ENCODE measurements at places on chromosomes 3 and 15.

DNA sequence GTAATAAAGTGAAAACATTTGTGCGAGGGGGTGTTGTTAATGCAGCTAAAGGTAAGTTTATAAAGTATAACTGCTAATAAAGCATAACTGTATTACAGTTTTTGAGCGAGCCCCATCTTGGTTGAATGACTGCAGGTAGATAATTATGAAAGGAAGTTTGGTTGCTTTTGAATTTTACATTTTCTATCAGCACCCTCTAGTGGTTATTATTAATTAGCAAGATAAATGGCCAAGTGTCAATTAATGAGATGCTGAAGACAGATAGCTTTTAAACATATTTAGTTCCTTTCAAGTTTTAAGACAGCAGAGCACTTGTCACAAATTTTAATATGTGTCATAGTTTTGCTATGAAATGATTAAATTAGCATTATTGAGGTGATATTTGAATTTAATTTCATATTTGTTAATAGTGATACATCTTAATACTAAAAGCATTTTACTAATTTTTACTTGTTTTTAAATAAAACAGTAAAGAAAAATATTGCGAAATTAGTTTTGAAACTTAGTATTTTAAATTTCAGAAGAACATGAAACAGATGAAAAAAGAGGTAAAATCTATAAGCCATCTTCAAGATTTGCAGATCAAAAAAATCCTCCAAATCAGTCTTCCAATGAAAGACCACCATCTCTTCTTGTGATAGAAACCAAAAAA is 15.1 kb downstream of the U2SURP start:
- DNase-seq: no peak

- DNase-seq: no peak
Measured at GRCh38 chr3:131323014-131323413, 58.6 kb upstream of the NUDT16 start.

DNA sequence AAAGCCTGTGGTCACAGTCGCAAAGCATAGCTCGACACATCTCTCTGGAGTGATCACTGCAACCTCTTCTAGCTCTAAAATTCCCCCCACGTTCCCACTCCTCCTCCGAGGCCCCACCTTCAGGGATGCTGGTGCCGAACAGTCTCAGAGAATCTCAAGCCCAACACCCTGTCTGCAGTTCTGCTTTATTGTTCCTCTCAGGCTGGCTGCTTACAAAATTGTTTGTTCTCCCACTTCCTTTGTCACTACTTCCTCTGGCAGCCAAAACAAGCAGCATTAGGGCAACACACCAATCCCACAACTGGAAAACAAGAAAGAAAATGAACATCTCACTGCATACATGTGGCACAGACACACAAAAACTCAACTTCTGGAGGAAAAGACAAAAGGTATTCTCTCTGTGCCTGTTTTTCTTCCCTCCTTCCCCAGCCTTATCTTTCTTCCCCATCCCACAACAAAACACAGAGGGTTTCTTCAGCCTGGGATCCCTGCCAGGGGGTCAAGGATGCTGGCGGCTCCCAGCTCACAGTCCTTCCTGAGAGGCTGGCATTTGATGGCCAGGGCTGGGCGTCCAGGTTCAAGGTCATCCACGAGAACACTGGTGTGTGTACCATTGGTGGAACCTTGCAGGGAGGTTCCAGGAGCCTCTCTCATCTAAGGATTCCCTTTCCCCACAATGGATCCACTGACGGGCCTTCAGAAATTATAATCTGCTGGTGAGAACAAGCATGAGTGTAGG is 108.4 kb downstream of the TMCO5A start:
- DNase-seq: no peak

DNA sequence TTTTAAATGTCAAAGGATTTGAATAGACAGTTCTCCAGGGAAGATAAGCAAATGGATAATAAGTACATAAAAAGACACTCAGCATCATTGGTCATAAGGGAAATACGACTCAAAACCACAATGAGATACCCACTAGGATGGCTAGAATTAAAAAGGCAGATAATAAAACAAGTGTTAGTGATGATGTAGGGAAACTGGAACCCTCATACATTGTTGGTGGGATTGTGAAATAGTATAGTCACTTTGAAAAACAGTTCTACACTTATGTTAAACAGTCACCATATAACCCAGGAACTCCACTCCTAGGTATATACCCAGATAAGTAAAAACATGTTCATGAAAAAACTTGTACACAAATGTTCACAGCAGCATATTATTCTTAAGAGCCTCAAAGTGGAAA is 72.5 kb downstream of the GPR156 start:
- DNase-seq: no peak

- DNase-seq: peak; percentile 50
Measured at GRCh38 chr3:66138336-66139313, 82.2 kb upstream of the SLC25A26 start.

DNA sequence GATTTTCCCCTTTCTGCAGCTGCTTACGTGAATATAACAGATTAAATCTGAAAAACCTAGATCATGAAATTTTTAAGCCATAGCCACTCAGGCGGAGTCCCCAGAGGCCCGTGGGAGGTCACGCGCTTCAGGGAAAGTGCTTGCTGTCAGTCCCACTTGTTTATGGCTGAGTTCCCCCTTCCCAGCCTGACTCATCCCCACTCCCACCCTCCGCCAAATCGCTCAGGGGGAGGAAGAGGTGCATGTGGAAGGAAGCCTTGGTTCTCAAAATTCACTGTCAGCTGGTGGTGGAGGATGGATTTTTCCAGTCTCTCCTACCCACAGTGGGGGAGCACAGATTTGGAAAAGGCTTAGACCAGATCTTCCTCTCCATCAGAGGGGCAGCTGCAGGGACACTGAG is 67.4 kb downstream of the CORO2B start:
- no peak for DNase-seq

- no peak for DNase-seq
Measured at GRCh38 chr3:15955968-15956367, 158.2 kb upstream of the ANKRD28 start.

DNA sequence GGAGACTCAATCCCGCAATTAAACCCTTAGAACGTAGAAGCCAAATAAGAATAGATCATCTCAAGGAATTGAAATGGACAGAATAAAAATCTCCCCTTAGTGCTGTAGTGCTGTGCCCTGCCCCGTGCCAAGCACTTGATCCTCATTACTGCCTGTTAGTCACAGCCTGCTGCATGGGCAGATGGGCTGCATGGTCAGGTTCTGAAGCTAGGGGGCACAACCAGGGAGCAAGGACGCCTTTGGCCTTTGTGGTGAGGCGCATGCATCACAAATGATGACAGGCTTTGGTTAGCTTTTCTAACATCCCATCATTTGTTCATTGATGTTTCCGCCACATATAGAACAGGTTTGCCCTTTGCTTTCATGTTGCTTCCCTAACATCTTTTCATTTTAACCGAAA is 336.3 kb upstream of the ADAMTS9 start:
- DNase-seq: no peak

GRCh38 chr15:55289011-55289745 is 435 bp downstream of the RAB27A start:
- DNase-seq: no peak

DNA sequence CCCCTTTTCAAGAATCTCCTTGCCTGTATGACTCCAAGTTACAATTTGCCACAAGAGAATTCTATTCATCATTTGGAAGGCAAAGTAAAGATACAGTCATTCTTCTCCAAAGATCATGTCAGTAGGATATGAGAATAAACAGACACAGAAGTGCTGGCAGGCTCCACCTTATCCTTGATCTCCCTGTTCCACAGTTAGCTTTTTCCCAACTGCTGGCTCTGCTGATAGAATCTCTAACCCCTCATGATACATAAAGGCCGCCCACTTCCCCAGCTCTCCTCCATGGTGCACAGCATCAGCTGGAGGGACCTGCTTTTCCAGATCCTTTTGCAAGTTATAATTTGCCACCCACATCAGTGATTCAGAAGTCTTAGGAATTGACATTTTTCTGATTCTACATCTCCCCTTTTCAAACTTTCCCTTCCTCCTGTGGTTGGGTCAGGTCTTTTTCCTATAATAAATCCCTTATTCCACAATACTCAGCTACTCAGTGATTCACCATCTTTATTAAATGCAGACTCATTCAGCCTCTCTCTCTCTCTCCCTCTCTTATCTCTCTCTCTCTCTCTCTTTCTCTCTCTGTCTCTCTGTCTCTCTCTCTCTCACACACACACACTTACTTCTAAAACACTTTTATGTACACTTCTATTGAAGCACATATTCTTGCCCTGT is 465.4 kb downstream of the GBE1 start:
- no peak for DNase-seq

DNA sequence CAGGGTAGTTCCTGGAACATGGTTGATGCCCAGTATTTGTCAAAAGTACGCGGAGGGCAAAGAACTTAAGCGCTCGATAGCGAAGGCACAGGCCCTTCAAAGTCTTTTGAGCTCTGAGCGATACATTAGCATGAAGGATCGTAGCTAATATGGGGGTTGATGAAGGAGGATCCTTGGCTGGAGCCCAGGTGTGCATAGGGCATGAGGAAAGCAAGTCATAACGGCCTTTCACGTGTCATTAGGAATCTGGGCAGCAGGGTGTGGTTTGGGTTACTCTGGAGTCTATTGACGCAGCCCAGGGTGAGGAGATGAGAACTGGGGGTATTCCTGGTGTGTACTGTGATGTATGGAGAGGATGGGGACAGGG is 31.7 kb downstream of the SPINK8 start:
- DNase-seq: peak; percentile 69

DNA sequence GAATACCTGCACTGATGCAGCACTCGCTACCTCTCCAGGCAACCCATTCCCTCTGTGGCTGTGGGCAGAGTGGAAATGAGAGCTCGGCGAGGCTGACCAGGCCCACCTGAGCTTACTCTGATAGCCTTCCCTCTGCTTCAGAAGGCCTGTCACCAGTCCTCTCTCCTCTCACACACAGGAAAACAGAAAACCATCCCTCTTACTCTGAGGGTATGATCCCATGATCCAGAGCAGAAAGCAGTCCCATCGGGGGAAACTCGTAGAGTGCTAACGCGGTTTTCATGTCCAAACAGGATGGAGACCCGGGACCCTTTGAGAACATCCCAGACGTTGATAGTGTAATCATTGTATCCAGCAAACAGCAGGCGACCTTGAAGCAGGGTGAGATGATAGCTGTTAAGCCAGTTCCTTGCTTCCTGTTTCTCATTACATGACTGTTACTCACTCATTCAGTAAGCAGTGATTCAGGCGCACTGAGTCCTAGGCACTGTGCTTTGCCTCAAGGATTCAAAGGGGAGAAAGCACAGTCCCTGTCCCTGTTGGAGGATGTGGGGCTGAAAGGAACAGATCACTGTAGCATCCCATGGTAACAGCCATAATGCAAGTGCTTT is 11.8 kb upstream of the BCL2L10 start:
- DNase-seq: no peak

- DNase-seq: no peak
Measured at GRCh38 chr3:131713416-131714123, 210.8 kb upstream of the MRPL3 start.

DNA sequence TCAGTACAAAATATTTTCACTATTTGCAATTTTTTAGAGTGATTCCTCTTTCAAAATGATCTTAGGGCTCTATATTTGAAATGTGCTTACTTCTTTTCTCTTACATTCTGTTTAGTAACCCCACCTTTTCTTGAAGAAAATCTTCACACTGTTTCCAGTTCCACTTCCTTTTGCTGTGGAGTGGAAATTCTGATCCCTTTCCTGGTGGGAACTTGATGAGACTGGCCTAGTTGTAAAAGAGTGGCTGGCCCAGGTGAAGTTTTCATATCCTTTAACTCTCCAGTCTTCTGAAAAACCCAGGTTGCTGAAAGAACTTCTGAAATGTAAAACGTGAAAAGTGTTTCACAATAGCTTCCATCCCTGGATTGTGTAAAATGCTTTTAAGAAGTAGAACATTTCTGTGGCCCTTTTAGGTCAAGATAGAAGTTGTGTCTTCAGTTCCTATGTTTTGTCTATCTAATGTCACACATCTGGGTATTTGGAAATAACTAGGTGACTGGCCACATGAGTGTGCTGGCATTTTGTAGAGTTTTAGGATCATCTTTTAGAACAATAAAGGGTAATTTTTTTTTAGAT is 84.8 kb upstream of the LRIG1 start:
- DNase-seq: no peak

GRCh38 chr3:193240850-193241706 is at the start of gene PLAAT1:
TSS of gene PLAAT1 (plus strand) at chr3:193241222. CDS start at chr3:193255651, 14,429 bp downstream.
- peak; percentile 54 for DNase-seq
